ENCODE measurements at places on chromosomes 6 and 20.
A peak's percentile ranks its signal among the peaks of the same experiment; 100 is the strongest.

DNA sequence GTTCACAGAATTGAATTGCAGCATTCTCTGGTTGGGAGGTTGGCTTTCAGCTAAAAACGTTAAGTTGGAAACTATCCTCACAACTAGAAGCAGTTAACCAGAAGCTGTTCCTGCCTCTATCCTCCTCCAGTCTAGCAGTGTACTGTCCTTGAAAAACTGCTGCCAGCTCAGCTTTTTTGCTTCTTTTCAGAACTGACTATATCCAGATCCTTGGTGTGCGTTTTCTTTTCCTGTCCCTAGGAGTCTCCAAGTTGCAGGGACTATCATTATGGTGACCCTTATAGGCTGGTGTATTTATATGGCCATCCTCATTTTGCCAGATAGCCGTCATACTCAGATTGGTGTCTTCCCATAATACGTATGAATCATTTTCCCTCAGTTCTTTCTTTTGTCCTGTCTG is 5.5 kb downstream of the ITCH start:
- DNase-seq, result no peak

DNA sequence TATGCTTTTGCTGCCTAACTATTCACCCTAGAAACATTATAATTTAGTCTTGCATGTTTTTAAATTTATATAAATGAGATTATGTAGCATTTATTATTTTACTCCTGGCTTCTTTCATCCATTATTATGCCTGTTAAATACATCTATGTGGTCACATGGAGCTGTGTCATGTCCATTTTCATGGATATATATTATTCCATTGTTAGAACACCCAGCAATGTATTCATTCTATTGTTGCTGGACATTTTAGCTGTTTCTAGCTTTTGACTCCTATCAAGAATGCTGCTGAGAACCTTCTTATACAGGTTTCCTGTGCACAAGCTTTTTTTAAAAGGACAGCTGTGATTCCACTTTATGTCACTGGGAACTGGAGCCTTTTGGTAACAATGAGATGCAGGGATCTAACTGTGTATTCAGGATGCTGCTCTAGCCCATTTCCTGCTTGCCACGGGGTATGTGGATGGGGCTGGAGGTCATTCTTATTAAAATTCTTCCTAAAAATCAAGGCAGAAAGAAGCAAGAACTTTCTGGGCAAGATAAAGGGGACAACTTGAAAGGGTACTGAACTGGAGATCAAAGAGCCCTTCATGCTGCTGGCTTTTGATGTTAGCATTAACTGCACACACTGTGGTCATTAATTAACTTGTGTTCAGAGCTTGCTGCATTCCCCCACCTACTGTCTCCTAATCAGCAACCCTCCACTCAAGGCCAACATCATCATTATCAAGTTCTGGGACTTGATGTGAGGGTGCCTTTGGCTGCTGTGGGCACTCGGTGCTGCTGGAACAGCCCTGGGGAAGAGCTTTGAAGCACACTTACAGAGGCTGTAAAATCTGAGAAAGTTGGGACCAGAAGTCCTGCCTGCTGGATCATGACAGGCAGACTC is 96.6 kb upstream of the AKIRIN2 start:
- no peak for DNase-seq

- DNase-seq, result peak; percentile 95
Observed at GRCh38 chr20:38023181-38024001, 9.9 kb downstream of the TTI1 start.

GRCh38 chr6:145860562-145860961 is 46.0 kb upstream of the FBXO30 start:
- no peak for DNase-seq

DNA sequence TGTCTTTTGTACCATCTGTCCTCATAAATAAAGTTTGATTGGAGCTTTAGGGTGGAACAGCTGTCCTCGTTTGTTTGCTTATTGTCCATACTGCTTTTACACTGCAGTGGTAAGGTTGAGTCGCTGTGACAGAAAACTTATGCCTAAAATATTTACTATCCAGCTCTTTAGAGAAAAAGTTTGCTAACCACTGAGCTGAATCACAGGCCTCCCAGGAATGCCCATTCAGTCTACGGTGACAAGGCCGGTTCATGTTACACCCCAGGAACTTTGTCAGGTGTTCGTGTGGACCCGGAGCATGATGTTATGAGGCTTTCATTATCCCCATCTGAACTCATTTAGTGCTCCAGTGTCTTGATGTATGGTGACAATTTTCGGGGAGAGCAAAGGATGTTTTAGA is 401.1 kb downstream of the SAMD5 start:
- no peak for DNase-seq

DNA sequence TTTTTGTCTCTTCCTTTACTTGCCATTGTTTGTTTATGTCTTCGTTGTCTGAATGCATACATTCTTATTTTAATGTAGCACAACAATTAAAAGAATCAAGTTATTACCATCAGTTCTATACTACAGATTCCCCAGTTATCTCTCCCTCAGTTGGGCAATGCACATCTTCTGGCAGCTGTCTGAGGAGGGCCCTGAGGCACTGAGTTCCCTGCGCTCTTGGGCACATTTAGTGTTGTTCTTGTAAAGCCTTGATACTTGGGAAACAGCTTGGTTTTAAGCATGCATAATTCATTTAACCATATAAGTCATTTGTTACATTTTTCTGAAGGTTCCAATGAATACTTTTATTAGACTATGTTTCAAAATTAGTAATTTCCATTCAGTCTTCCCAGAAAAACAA is 117.9 kb downstream of the C6orf118 start:
- no peak for DNase-seq
